ENCODE measurements at places on chromosomes 3 and 15. TPM values are rescaled to one million over a fixed set of nuclear protein-coding genes. Genes with fewer than 3 reads are reported as not detected.
A peak's percentile ranks its signal among the peaks of the same experiment; 100 is the strongest.

DNA sequence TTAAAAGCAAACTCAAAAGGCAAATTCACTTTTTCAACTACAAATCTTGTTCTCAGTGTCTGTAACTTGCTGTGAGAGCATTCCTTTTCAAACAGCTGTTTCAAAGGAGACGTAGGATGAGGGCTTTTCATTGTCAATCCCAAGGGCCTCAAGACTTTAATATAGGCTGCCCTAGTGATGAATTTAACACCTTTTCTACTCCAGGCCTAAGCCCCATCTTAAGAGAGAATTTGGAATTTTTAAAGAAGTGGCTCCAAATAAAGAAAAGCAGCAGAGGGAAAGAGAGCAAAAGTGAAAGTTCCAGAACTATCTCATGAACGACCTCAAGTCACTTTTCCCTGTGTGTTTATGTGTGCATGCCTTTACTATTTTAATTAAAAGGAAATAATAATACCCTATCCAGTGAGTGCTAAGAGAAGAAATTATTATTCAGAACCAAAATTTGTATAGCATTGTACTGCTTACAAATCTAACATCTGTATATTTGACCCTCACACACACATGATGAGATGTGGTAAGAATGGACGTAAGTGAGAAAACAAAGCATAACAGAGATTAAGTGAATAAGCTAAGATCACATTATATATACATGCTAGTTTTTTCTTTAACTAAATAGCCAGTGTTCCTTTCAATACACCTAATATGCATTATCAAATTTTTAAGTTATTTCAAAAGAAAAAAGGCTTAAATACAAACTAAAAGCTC lies 196.4 kb downstream of the VGLL3 start:
- no peak overlapping the region for H3K4me3 ChIP-seq
- no peak for DNase-seq
- no peaks in the 10 kb centered on the region for H3K4me1 ChIP-seq
- no peaks in the 10 kb centered on the region for H3K36me3 ChIP-seq

DNA sequence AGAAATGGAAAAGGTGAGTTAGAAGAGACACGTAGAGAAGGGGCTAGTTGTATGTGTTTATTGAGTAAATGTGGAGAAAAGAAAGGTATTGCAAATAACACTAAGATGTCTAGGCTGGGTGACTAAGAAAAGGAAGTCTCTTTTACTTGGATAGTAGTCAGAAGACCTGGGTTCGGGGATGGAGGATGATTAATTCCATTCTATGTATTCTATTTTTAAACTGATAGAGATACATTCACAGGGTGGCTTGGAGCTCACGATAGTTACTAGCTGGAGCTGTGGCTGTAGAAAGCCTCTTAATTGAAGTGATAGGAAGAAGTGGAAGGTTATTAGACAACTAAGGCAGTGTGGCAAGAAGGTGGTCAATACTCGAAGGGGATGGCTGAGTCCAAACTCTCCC lies 65.9 kb upstream of the TNIK start:
- no peaks in the 10 kb centered on the region for H3K27me3 ChIP-seq
- no peak overlapping the region for H3K27ac ChIP-seq
- H3K36me3 ChIP-seq = no peaks in the 10 kb centered on the region
- no peak overlapping the region for H3K4me3 ChIP-seq

- H3K27ac ChIP-seq = no peak overlapping the region
- no peak overlapping the region for H3K4me3 ChIP-seq
- H3K27me3 ChIP-seq = no peaks in the 10 kb centered on the region
- DNase-seq = no peak
Measured at GRCh38 chr15:86399041-86399954, 319.6 kb downstream of the AGBL1 start.

DNA sequence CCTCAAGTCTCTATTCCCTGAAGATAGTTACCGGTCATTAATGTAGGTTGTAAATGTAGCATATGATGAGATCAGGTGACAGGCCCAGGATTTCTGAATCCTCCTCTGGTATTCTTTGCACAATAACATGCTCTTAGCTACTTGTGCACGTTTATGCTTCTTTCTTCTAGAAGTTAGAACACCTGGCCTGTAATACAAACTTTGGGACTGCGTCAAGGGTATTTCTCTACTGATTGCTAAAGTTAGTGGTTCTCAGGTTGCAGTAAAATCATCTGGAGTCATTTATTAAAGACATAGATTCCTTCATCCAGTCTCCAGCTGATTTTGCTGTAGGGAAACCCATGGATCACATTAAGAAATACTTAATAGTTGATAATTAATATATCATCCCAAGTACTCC lies 48.0 kb downstream of the UNC13C start:
- H3K27me3 ChIP-seq = no peaks in the 10 kb centered on the region
- DNase-seq = no peak
- no peaks in the 10 kb centered on the region for H3K4me1 ChIP-seq
- H3K27ac ChIP-seq = no peak overlapping the region

- no peak overlapping the region for H3K4me3 ChIP-seq
- no peaks in the 10 kb centered on the region for H3K4me1 ChIP-seq
- H3K27me3 ChIP-seq = no peaks in the 10 kb centered on the region
- H3K36me3 ChIP-seq = no peaks in the 10 kb centered on the region
- DNase-seq = peak; percentile 39
Measured at GRCh38 chr3:176767385-176767784, 429.9 kb downstream of the TBL1XR1 start.

DNA sequence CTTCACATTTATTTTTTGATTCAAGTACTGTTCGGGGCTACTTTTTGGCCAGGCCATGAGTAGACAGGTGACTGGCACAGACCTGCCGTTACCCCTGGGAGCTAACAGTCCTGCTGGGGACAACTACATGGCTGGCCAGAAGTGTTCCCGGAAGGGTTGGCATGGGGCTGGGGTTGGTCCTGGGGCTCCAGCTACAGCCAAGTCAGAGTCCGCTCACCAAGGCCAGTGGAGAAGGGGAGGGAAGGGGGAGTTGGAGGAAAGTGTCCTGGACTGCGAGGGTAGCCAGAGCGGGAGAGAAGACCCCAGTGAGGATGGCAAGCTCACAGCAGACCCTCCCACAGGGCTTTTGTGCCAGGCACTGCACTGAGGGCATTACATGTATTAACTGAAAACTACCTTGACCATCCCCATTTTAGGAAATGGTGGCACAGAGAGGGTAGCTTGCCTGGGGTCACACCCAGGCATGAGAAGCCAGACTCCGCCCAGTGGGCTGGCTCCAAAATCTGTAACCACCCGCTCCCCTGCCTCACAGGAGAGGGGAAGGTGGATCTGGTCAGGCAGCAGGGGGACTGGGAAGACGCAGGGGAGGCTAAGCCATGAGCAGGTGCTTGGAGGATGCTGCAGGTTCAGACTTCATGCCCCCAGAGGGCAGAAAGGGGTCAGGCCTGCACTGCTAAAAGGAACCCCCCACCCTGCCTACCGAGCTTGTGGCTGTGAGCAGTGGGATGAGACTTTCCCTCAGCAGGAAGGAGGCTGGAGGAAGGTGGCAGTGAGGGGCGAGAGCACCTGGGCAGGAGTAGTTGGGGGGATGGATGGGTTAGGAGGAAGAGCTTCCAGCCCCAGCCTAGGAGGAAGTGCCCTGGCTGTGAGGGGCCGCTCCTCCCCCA lies 38.3 kb upstream of the ESYT3 start:
- peaks cover 7% of the 10 kb centered on the region for H3K36me3 ChIP-seq
- H3K4me1 ChIP-seq = no peaks in the 10 kb centered on the region
- DNase-seq = no peak
- no peak overlapping the region for H3K4me3 ChIP-seq

Gene GATM
- total RNA-seq = 5.4 TPM

Gene ARPIN
- 31.1 TPM for total RNA-seq

Gene FMN1
- 45.2 TPM for total RNA-seq

Gene EFHB
- 0.99 TPM for total RNA-seq

Gene CACNA2D3
- total RNA-seq = 1.4 TPM

Gene PLA2G4D
- total RNA-seq = 0.15 TPM

All from left lung (tissue), 14 donors.